ENCODE measurements at places on chromosomes 7 and 10. TPM values are rescaled to one million over a fixed set of nuclear protein-coding genes. Genes with fewer than 3 reads are reported as not detected.

VSIR gene
- total RNA-seq, result 109 TPM

DOCK4 gene
- 0.35 TPM for total RNA-seq

CPXM2 gene
- total RNA-seq, result not detected

OR6B1 gene
- not detected for total RNA-seq

ZDHHC16 gene
- total RNA-seq, result 35.7 TPM

SLC4A2 gene
- 109 TPM for total RNA-seq

LIMK1 gene
- total RNA-seq, result 26.1 TPM

TBX20 gene
- total RNA-seq, result 0.45 TPM

DNAH11 gene
- 2.2 TPM for total RNA-seq

ATOH7 gene
- total RNA-seq, result not detected

SPRN gene
- total RNA-seq, result not detected

NYAP1 gene
- total RNA-seq, result 0.05 TPM

JAZF1 gene
- total RNA-seq, result 7.3 TPM

CPA1 gene
- total RNA-seq, result not detected

HTRA1 gene
- total RNA-seq, result not detected

STEAP4 gene
- total RNA-seq, result not detected

CALY gene
- total RNA-seq, result not detected

SOSTDC1 gene
- not detected for total RNA-seq
